ENCODE measurements at places on chromosomes 6 and 20.

GRCh38 chr6:88520445-88520844, 354.3 kb upstream of the CNR1 start:
- no peak for ATAC-seq

DNA sequence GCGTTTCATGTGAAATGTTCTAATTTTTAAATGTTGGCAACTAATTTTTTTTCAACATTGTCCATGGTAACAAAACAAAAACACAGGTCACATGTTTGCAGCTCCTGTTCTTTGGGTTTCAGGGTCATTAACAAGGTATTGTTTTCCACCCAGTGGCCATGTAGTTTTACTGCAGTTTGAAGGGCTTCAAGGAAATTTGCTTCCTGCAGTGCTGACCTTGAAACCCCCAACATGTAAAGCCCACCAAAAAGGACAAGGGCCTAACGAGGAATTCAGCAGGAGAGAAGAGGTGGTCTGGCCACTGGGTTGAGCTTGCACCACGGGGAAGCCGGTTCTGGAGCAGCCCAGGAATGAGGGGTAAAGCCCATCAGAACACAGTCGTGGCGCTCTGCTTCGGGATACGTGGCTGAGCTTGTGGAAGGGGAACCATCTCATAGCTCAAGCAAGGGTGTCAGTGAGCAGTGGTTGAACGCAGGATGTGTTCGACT, 13.9 kb upstream of the KLHL31 start:
- ATAC-seq, result no peak

DNA sequence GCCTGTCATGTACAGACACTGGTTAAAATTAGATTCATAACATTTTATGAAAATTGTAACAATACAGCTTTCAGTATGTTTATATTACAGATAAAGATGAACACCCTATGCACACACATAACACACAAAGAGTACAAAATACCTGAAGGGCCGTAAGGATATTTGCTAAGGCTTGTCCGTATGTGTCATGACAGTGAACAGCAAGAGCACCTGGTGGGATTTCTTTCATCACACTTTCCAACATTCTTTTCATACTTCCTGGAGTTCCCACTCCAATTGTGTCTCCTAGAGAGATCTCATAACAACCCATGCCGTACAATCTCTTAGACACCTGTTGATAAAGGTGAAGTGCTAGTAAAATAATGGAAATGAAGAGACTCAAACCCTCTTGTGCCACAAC, 83.7 kb downstream of the HMGCLL1 start:
- ATAC-seq, result no peak

- ATAC-seq, result no peak
These were observed 111.8 kb downstream of the MTHFD1L start for GRCh38 chr6:150977281-150977680.

DNA sequence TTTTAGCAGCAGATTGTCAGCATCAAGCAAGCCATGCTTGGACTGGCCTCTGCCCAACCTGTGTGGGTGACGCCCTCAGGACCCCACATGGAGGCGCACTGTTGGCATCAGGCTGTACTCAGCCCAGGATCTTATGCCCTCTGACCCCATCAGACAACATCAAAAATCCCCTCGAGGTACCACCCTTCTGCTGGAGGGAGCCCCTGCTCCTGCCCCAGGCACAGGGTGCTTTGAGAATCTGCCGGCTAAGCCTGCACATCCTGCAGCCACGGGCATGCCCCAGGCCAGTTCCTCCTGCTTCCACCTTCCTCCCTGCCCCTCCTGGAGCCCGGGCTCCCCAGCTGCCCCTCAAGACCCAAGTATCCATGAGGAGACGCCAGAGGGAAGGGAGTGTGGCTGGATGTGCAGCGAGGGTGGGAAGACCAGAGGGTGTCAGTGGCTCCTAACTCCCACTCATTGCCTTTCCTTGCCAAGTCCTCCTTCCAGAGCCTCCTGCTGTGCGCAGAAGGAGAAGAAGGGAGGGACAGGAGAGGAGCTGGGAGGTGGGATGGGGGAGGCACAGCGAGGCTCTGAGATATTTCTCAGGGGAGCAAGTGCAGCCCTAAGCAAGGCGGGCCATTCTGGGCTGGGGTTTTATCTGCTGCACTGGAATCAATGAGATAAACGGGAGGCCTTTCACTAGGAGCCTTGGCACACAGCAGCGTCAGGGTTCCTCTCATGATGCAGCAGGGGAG, 77.4 kb upstream of the CST7 start:
- no peak for ATAC-seq

- no peak for ATAC-seq
These were observed 83.0 kb upstream of the ELOVL5 start for GRCh38 chr6:53431704-53432103.

GRCh38 chr20:25336561-25337422, 53.8 kb downstream of the ABHD12 start:
- ATAC-seq, result no peak

GRCh38 chr6:100121854-100122609, 128.0 kb upstream of the MCHR2 start:
- ATAC-seq, result no peak

- peak; percentile 44 for ATAC-seq
These were observed 8.6 kb downstream of the NKX2-2 start for GRCh38 chr20:21505161-21505809.

GRCh38 chr6:157045831-157046454, 268.8 kb downstream of the ARID1B start:
- no peak for ATAC-seq

GRCh38 chr6:45500924-45501816, 123.4 kb upstream of the SUPT3H start:
- ATAC-seq, result no peak

DNA sequence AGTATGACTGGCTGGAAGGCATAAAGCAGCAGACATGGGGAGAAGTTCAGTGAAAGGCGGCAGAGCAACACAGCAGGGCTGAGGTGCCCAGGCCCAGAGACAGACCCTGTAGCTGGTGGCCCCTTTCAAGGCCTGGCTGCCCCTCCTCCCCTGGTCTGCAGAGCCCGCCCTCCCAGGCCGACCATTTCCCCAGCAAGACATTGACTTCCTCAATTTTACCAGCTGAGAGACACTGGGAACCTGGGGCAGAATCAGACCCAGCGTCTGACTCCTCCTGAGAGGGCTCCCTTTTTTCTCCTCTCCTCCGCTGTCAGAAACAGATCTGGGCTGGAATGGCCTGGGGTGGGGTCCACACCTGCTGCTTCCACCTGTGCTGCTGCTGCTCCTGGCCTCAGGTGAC, at the start of gene TREML4:
Gene TREML4, plus strand, starts transcription at position 254 of the 400 bp plus-strand sequence. Its CDS starts 79 bp downstream, at position 333.
- no peak for ATAC-seq

DNA sequence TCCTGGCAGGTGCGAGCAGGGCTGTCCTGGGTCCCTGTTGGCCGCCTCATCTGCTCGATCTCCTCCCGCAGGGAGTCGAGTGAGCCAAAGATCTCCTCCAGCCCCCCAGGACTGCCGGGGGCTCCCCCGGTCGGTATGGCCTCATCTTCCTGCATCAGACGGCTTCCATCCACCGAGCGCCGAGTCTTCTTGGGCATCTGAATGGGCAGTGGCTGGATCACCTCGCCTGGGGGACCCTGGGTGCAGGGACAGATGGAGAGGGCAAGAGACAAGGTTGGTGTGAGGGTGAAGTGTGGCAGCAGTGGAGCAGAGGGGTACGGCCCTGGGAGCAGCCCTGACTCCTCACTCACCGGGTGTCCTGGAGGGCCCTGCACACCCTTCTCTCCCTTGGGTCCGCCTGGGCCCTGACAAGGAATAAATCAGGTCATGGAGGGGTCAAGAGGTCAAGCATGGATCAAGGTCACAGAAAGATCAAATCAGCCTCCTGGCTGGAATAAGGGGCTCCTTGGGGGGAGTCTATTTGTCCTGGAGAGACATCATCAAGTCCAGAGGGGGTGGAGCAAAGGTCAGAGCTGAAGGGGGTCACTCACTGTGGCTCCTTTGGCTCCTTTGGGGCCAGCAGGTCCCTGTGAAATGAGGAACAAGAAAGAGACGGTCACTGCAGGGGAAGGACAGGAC, 26.5 kb downstream of the COL11A2 start:
- no peak for ATAC-seq

DNA sequence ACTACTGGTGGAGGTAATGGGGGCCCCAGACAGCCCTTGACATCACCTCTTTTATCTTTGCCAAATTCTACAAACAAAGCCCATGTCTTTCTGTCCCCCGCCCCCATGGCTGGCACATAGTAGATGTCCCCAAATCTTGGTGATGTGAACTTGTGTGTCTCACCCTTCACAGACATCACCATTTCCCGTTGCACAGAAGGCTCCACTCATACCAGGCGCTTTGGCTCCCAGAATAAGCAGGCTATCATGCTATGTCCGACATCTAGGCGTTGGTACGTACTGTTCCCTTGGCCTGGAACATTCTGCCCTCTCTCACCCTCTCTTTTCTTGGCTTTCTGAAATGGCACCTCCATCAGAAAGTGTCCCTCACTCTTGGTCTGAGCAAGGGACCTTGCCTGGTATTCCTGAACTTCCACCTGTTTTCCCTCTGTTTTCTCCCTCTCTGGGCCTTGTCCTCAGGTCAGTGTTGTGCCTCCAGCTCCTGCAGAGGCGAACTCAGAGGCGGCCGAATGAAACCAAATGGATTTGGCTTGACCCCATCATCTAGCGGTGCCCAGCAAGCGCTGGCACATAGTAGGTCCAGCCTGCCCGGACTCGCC, 968 bp upstream of the CCN5 start:
- no peak for ATAC-seq

DNA sequence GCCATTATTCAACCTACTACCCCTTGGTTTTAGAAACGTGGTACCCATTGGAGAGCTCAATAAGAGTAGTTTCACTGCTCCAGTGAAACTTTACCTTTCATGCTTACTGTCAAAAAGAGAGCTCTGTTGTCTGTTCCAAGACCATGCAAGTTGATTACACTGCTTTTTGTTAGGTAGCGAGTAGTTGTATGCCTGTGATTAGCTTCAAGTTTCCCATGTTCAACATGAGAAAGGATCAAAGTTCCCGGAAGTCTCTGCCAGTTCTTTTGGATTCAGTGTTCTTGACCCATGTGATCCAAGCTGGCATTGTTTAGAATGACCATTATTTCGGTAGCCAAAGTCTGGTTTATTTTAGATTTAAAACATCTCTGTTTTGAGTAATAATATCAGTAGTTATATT, 107.1 kb downstream of the ZFAND3 start:
- no peak for ATAC-seq

- no peak for ATAC-seq
These were observed 80.1 kb downstream of the PTPN1 start for GRCh38 chr20:50590348-50590664.

GRCh38 chr6:32967151-32968091, 973 bp upstream of the BRD2 start:
- no peak for ATAC-seq

DNA sequence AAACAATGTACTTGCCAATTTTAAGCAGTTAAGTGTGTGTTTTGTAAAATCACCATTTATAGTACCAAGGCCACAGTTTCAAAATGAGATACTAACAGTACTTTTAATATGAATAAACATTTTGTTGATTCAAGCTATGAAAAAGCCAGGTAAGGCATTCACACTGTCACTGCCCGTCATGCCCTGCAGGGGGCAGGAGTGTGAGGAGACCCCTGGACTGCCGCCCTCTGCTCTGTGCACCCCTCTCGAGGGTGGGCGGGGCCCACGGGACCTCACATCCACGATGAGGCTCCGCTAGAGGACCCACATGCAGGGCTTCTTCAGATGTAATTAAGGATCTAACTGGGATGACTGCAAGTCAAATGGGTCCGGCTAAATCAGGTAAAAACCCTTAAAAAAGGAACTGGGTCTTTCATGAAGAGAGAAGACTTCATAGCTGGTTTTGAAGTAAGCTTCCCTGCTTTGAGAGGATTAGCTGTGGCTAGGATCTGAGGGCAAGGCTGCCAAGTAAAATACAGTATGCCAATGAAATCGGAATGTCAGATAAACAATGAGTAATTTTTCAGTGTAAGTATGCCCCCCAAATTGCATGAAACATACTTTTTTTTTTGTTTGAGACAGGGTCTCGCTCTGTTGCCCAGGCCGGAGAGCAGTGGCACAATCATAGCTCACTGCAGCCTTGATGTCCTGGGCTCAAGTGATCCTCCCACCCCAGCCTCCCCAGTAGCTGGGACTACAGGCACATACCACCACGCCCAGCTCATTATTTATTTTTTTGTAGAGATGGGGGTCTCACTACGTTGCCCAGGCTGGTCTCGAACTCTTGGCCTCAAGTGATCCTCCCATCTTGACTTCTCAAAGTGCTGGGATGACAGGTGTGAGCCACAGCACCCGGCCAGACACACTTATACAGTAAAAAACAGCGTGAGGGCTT, 18.7 kb downstream of the DIDO1 start:
- ATAC-seq, result peak; percentile 48

- no peak for ATAC-seq
These were observed 837.3 kb upstream of the SLC35B3 start for GRCh38 chr6:9272671-9273070.

DNA sequence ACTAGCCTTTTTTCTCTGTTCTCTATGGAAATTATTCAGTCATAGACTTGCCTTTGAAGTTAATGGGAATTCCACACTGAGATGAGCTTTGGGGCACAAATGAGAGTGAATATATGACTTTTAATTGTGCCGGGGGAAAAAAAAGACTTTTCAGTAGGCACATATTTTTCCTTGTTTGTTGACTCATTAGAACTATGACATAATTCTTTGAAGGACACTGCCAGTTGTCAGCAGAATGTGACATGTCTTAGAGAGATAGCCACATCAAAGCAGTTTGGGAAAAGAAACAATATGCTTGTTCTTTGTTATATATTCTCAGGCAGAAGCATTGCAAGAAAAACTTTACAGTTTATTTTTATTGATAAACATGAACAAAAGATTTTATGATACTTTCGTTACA, 138.3 kb downstream of the COL9A1 start:
- ATAC-seq, result no peak

DNA sequence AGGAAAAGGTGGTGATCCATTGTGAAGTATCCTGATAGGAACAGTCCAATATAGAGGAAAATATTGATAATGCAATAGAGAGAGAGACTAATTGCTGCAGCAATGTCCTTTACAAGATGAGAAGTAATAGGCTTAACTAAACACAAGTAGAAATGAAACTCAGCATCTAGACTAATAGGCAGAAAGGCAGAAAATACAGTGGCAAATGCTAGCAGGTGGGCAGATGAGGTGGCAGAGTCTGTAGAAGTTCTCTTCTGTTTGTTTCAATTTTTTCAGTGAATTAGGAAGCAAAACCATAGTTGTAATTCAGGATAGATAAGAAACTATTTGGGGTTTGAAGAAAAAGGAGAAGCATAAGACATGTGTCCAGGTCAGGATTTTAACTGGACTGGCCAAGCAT, 236.7 kb upstream of the HS3ST5 start:
- ATAC-seq, result no peak
